NCI-H524 treated with DMSO at 0.1 percent for 48 hours (cell line): ENCODE measurements at places on chromosomes 5 and 9.

DNA sequence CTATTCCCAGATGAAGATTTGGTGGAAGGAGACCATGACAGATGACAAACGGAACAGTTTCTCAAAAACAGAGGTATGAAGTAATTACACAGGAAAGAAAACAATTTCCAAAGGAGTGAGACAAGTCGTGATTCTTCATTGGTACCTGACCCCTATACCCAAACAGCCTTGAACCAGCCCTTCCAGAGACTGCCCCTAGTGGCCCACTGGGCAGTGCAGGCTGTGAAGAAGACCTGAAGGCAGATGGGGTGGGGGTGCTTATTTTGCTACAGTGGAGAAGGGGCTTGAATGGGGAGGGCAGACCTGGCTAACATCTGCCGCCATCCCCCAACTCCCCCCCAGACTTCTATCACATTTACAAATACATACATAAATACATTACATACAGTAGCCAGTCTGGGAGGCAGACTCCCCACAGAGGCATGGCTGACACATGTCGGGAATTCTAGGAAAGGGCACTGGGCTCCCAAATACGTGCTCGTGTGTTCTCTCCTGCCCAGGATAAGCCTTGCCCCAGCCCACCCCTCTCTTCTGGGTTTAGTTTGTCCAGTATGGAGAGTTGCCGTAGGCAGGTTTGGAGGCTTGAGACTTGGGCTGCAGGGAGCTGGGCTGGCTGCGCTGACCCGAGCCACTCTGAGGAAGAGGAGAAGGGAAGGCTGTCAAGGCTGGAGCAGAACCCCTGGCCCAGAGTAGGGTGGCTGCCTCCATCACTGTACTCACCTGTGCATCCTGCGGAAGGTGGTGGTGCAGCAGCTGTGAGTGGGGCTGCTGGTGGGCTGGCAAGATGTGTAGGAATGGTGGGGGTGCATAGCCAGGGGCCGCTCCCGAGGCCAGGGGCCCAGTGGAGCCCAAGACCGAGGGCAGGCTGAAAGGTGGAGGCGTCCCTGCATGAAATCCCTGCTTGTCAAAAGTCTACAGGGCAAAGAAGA, 105.3 kb downstream of the UBE2R2 start:
- DNase-seq, result no peak

DNA sequence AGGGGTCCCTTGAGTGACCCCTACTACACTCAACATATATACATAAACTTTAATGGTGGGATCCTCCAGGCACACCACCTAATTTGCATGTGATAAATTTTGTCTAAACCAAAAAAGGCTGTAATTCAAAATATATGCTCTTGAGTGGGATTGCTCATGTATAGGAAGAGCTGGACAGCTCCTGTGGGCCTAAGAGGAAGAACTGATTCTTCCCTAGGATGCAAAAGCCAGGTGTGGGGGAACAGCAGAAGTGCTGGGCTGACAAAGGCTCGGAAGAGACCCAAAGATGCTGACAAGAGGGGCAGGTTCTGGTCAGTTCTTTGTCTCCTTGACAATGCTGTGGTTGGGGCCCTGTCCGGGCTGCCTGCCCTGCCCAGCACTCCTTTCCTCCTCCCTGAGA, 43.9 kb downstream of the PCDH1 start:
- no peak for DNase-seq

GRCh38 chr5:31531888-31532547, at the start of the genes C5orf22 and DROSHA:
Gene C5orf22, plus strand, starts transcription at chr5:31532301. Its CDS starts 92 bp downstream, at chr5:31532393.
Gene DROSHA, minus strand, starts transcription at chr5:31532093. Its CDS starts 3,034 bp downstream, at chr5:31529059.
- DNase-seq, result peak; percentile 98

GRCh38 chr5:116492016-116492623, 82.5 kb downstream of the SEMA6A start:
- no peak for DNase-seq

- no peak for DNase-seq
Observed at GRCh38 chr9:134680393-134681060, 38.9 kb downstream of the COL5A1 start.

DNA sequence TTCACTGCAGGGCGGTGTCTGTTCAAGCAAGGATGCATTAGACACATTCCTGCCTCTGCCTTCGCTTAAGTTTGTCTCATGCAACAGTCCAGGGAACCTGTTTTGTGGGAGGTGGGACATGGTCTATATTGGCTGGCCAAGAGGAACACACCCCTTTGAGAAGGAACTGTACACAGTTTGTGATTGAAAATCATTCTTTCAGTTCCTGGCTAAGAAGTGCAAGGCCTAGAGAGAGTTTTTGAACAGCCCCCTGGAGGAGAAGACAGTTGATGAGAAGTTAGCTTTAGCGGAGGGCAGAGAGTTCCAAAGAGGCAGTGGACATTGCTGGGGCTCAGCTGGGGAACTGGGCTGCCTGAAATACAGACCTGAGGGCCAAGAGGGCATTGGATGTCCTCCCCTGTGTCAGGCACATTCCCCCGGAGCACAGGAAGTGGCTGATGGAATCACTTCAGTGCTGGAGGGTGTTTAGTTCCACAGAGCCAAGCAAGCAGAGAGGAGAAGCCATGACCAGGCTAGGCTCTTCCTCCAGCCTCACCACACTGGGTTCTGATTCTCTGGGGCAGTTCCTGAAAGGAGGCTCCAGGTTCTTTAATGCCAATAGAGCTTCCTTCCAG, 66.6 kb downstream of the RGS3 start:
- DNase-seq, result no peak

DNA sequence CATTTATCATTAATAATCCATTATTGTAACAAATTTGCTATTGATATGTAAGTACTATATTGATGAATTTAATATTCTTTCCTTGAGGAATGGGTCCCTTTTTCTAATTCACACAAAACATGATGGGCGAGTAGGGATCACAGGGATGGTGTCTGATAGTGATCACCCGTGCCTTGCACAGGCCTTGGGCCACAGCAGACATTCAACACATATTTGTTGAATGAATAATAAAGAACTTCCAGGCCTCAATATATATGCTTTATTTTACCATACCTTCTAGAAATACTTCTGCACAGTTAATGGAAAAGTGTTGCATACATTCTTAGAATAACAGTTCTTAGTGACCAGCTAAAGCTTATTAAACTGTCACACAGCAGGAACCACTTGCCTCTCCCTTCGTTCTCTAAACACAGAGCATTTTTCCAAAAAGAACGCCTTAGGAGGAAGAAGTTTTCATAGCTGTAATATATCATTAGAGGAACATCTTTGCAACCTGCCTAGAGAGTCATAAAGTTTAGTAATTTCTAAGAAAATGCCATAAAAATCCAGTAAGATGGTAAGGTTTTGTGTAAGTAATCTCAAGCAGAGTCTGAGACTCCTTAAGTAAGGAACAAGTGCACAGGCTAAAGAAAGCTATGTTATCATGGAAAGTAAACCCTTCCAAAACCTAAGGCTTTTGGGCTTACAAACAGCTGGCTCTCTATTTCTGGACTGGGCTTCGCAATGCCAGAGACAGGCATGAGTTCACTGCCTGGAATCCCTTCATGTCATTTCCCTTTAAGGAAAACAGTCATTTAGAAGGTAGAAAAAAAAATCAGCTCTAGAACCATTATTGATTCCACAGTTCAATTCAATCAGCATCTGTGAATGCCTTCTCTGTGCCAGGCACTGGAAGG, 17.7 kb downstream of the TTLL11 start:
- DNase-seq, result no peak
